ENCODE measurements at places on chromosomes 12 and 14. TPM values are rescaled to one million over a fixed set of nuclear protein-coding genes. Genes with fewer than 3 reads are reported as not detected.
A peak's percentile ranks its signal among the peaks of the same experiment; 100 is the strongest.

GRCh38 chr12:121026274-121027045 is 10.2 kb upstream of the C12orf43 start:
- H3K4me3 ChIP-seq, result no peak overlapping the region
- H3K27ac ChIP-seq, result no peak overlapping the region
- H3K4me1 ChIP-seq, result no peaks in the 10 kb centered on the region
- no peak for DNase-seq
- no peaks in the 10 kb centered on the region for H3K36me3 ChIP-seq

DNA sequence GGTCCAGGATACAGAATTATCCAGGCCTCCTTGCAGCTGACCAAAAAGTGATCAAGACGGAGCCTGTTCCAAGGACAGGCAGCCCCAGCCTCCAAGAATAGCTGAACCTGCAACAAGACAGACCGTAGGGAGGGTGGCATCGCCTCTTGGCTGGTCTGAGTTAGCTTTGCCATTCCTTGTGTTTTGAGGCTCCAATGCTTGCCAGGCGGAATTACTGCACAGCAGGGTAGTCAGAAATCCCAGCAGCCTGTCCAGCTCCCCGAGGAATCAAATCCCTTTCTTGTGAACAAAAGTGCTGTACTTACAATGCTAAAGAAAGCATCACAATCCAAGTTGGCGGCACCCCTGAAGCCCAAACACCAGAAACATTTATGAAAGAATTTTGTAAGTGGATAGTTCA is 246.9 kb downstream of the TMEM132C start:
- H3K4me3 ChIP-seq, result no peak overlapping the region
- no peaks in the 10 kb centered on the region for H3K36me3 ChIP-seq
- DNase-seq, result no peak
- no peak overlapping the region for H3K27ac ChIP-seq
- H3K4me1 ChIP-seq, result no peaks in the 10 kb centered on the region

DNA sequence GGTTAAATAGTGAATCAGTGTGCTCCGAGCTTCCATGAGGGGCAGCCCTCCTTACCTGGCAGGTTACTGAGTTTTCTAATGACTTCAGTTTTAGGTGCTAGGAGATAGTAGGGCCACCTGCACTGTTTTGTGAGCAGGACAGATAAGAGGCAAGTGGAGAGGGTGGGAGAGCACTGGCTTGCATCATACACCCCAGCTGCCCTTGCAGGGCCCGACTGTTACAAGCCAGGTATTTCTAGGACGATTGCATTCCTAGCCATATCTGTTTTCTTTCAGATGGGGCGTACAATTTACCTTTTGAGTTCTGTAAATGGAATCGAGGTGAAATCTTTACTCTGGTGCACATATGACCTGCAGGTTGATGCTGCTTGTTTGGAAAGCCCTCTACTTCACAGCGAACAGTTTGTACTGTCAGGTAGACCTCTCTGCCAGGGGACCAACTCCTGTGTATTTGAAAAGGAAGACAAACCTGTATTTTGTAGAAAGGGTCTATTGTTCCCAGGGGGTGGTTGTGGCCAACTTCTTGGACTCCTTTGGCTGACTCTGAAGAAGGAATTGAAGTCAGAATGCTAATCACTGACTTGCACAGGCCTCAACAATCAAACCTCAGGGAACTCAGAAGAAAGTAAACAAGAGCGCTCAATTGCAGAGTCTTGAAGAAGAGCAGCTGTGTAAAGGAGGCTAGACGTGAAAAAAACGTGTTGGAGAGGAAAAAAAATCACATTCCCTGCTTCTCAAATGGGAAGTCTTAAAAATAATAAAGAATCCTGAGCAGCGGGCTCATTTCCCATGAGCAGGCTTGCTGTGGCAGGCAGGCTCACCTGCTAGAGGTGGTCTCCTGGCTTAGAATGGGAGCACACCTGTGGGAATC is 57.3 kb downstream of the ETV6 start:
- no peak for DNase-seq
- H3K27me3 ChIP-seq, result no peaks in the 10 kb centered on the region
- H3K36me3 ChIP-seq, result peaks cover 47% of the 10 kb centered on the region
- H3K27ac ChIP-seq, result peak overlapping the region; percentile 22
- H3K4me3 ChIP-seq, result no peak overlapping the region

DNA sequence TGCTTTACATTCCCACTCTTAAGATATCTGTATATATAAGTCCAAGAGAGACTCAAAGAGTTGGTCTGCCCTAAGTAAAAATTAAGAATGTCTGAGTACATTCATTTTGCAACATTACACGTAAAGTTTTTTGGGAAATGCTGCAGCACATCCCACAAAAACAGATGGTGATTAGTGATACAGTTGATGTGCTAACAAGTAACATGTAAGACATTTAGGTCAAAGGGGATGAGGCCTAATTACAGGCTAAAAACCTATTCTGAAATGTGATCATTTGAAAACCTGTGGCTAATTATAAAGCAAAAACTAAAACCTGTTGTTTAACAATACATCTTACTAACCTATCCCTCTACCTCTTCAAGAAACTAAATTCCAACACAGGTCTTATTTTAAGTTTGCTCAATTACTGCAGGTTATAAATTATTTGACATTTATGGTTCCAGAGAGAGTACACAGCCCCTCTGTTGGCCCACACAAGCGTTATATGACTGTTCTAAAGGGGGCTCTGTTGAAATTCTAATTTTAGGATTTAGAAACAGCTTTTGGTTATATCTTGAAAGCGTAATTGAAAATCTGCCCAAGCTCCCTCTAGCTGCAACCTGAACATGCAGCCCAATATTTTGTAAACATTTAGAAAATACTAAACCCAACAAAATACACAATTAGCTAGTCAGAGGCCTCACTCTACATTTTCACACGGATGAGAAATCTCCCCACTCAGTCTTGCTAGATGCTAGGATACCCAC is 42.9 kb downstream of the BRAP start:
- peaks cover 61% of the 10 kb centered on the region for H3K36me3 ChIP-seq
- H3K27ac ChIP-seq, result no peak overlapping the region
- no peaks in the 10 kb centered on the region for H3K27me3 ChIP-seq
- no peaks in the 10 kb centered on the region for H3K4me1 ChIP-seq
- DNase-seq, result no peak
- H3K4me3 ChIP-seq, result no peak overlapping the region

DNA sequence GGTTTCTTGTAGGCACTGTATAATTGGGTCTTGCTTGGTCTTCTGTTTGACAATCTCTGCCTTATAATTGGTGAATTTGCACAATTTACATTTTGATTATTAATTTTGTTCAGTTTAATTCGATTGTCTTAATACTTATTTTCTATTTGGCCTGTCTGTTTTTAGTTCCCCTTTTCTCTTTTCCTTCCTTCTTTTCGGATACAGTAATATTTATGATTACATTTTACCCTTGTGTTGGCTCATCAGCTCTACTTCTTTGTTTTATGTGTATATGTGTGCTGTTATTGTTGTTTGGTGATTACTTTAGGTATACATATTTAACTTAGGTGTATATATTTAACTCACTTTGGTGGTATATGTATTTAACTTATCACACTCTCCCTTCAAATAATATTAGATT is 12.8 kb upstream of the BEGAIN start:
- no peaks in the 10 kb centered on the region for H3K36me3 ChIP-seq
- no peaks in the 10 kb centered on the region for H3K4me1 ChIP-seq
- peaks cover 7% of the 10 kb centered on the region for H3K27me3 ChIP-seq
- no peak overlapping the region for H3K4me3 ChIP-seq
- H3K27ac ChIP-seq, result no peak overlapping the region

DNA sequence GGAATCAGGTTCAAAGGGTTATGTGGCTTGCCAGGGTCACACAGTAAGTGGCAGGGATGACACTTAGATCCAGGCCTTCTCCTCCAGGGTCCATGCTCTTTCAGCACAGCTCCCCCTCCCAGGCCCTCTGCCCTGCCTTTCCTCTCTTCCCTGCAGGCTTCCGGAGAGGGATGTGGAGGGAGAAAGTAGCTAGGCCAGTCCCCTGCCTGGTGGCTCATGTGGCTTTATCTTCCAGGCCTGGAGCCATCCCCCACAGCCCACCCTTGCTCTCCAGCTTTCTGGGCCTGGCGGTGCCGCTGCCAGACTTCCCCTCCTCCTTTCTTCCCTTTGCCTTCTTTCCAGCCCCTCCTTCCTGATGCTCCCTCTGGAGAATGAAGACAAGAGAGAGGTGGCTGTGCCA is 1.7 kb downstream of the PSMB11 start:
- no peaks in the 10 kb centered on the region for H3K27me3 ChIP-seq
- H3K4me1 ChIP-seq, result no peaks in the 10 kb centered on the region
- DNase-seq, result no peak
- H3K36me3 ChIP-seq, result no peaks in the 10 kb centered on the region

DNA sequence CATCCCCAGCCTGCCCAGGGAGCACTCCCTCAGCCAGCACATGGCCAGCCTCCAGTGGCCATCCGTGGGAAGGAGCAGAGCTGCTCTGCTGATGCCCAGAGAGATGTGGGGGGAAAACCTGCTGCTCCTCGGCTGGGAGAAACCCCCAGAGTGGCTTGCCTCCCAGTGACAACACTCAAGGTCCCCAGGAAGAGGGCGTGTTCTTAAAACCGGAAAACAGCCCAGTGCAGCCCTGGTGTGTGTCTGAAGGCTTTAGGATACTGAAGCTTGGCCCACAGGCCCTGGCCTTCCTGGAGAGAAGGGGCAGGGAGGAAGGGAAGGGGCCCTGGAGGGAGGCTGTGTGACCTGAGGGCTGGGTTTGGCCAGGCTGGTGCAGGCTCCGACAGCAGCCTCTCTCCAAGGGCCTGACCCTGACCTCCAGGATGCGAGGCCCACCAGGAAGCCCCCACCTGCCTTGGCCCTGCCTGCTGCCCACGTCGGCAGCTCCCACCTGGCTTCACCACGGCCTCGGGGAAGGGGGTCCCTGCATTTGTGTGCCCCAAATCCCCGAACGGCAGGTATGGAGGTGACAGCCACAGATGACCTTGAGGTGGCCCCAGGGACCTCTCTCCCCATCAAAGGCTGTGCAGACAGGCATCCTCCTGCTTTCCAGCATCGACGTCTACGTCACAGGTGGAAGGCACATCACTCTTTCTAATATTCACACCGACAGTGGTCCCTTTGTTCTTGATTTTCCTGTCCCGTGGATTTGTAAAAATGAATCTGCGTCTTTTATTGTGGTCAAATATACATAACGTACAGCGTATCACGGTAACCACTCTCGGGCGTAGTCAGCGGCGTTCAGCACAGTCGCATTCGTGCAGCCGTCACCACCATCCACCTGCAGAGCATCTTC is 190.0 kb upstream of the C14orf180 start:
- no peak overlapping the region for H3K27ac ChIP-seq
- no peaks in the 10 kb centered on the region for H3K27me3 ChIP-seq
- no peak overlapping the region for H3K4me3 ChIP-seq

- no peaks in the 10 kb centered on the region for H3K27me3 ChIP-seq
- peaks cover 4% of the 10 kb centered on the region for H3K4me1 ChIP-seq
- DNase-seq, result no peak
- no peak overlapping the region for H3K27ac ChIP-seq
- no peaks in the 10 kb centered on the region for H3K36me3 ChIP-seq
These were observed 15.9 kb upstream of the ATP6V0A2 start for GRCh38 chr12:123696207-123696606.

DNA sequence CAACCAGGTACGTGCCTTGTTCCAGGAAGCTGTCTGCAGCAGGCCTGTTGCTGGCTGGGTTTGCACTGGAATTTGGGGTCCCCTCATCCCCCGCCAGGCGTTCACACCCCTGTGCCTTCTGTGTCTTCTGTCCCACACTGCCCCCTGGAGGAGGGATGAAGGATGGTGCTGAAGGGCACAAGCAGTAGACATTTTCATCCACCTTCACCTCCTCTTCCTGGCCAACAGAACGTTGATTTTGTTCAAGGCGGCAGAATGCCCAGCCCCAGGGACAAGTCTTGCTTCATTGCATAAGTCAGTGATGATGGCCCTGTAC is 122.1 kb downstream of the CALM1 start:
- no peaks in the 10 kb centered on the region for H3K36me3 ChIP-seq
- no peaks in the 10 kb centered on the region for H3K4me1 ChIP-seq
- H3K27ac ChIP-seq, result no peak overlapping the region
- DNase-seq, result no peak
- no peaks in the 10 kb centered on the region for H3K27me3 ChIP-seq

Gene PPP1R1A
- total RNA-seq, result 0.09 TPM

Gene CFAP73
- 0.28 TPM for total RNA-seq

Gene CSRP2
- 51.8 TPM for total RNA-seq
